ENCODE measurements at places on chromosomes 4 and X. TPM values are rescaled to one million over a fixed set of nuclear protein-coding genes. Genes with fewer than 3 reads are reported as not detected.

The BEND2 gene
- total RNA-seq: not detected

The FRAS1 gene
- total RNA-seq: 2.5 TPM

The SH3BGRL gene
- total RNA-seq: 30.6 TPM

The F8A2 gene
- total RNA-seq: not detected

The GPRASP1 gene
- total RNA-seq: 3.8 TPM

The RNF128 gene
- 0.13 TPM for total RNA-seq

The VSIG4 gene
- 56.6 TPM for total RNA-seq

The DDX53 gene
- total RNA-seq: not detected

The RBMX2 gene
- total RNA-seq: 10.9 TPM

The CPEB2 gene
- 26.2 TPM for total RNA-seq

The GAGE12H gene
- not detected for total RNA-seq

The HPSE gene
- 1.5 TPM for total RNA-seq

The RAB39B gene
- not detected for total RNA-seq

The IL3RA gene
- 6.4 TPM for total RNA-seq

The ATP2B3 gene
- not detected for total RNA-seq

The POU4F2 gene
- total RNA-seq: not detected

The MYOZ2 gene
- total RNA-seq: 705 TPM

The PPP1R2C gene
- not detected for total RNA-seq

The PDE6B gene
- total RNA-seq: 1.1 TPM

The KLHL15 gene
- total RNA-seq: 5.8 TPM

The ACOX3 gene
- total RNA-seq: 22.5 TPM

The CPLX1 gene
- total RNA-seq: 4.3 TPM

The FGF2 gene
- total RNA-seq: 4.9 TPM

The NXF2 gene
- not detected for total RNA-seq

The FSTL5 gene
- not detected for total RNA-seq

The PCDH11X gene
- total RNA-seq: 0.11 TPM

The SGMS2 gene
- 18.5 TPM for total RNA-seq

The XAGE1A gene
- total RNA-seq: not detected

The ADGRA3 gene
- total RNA-seq: 34.3 TPM

The CSN2 gene
- not detected for total RNA-seq

The STK32B gene
- 1.0 TPM for total RNA-seq

The FAM120C gene
- total RNA-seq: 6.1 TPM

The SPANXA1 gene
- total RNA-seq: not detected

The UGT2A3 gene
- total RNA-seq: not detected

The UGT8 gene
- 0.05 TPM for total RNA-seq

Data from Right ventricle myocardium superior (tissue), 1 donor.